ENCODE measurements at places on chromosomes 1 and 21.

- DNase-seq, result no peak
These were observed 64.3 kb downstream of the EVA1C start for GRCh38 chr21:32476661-32477423.

DNA sequence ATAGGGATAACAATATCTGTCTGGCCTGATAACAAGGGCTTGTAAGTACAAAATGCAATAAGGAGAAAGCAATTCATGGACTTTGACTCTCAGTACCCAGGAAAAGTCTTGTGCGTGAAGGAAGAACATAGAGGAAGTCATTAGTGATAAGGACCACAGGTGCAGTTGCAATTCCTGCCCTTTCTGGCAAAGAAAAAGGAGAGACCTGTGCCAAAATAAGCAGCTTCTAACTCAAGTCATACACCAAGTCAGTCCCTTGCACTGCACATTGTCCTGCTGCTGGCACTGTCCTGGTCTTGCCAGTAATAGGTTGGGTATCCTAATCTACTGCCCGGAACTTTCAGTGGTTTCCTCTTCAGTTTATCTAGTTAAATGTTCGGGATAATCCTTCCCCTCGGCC, 14.8 kb upstream of the SOD1 start:
- no peak for DNase-seq

DNA sequence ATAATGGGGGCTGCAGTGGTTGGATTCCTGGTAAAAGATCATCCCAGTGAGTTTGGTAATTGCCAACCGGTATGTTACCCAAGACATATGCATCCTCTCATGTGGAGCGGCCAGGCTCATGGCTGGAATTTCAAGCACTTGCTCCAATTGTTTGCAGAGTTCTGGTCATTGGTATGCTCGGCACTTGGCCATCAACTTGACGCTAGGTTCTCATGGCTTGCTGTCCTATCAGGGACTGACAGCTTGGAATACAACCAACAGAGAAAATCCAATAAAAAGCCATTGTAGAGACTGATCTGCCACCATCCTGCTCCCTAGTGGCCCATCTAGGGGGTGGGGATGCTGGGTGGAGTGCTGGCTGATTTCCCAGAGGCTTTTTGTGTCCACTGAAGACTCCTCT, 120.9 kb downstream of the EDEM3 start:
- no peak for DNase-seq

- DNase-seq, result no peak
These were observed 554 bp upstream of the SLC39A1 start for GRCh38 chr1:153963850-153964331.

GRCh38 chr1:54304518-54304917, 101.7 kb downstream of the SSBP3 start:
- no peak for DNase-seq
